Activated CD8-positive, alpha-beta T cell treated with anti-CD3 and anti-CD28 coated beads for 36 hours (primary cell): ENCODE measurements at places on chromosomes 7 and 10. TPM values are rescaled to one million over a fixed set of nuclear protein-coding genes. Genes with fewer than 3 reads are reported as not detected.

The PIP gene
- total RNA-seq, result not detected

The ACTL6B gene
- not detected for total RNA-seq

The MMD2 gene
- not detected for total RNA-seq

The CALY gene
- total RNA-seq, result not detected

The CTBP2 gene
- 0.88 TPM for total RNA-seq

The ZNF727 gene
- total RNA-seq, result not detected

The SAMD9 gene
- 14.6 TPM for total RNA-seq

The ANKRD61 gene
- total RNA-seq, result not detected

The SHTN1 gene
- not detected for total RNA-seq

GRCh38 chr7:29955075-29955792, 34.4 kb downstream of the SCRN1 start:
- DNase-seq, result no peak

GRCh38 chr7:35875292-35875691, 74.4 kb downstream of the SEPTIN7 start:
- DNase-seq, result no peak

- no peak for DNase-seq
Measured at GRCh38 chr10:120609006-120609405, 152.0 kb downstream of the PLPP4 start.

DNA sequence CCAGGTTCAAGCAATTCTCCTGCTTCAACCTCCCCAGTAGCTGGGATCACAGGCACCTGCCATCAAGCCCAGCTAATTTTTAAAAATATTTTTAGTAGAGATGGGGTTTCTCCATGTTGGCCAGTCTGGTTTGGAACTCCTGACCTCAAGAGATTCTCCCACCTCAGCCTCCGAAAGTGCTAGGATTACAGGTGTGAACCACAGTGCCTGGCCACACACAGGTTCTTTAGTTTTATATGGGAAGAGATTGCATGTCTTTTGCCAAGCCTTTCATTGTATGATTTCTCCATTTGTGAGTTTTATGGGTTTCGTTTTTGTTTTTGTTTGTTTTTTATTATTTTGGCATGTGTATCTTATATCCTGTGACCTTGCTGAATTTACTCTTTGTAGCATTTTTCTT, 40.9 kb downstream of the C1GALT1 start:
- peak; percentile 17 for DNase-seq

- no peak for DNase-seq
Measured at GRCh38 chr7:143504215-143504936, 26.7 kb downstream of the TAS2R41 start.

GRCh38 chr7:103803631-103804030, 185.8 kb downstream of the RELN start:
- DNase-seq, result no peak

DNA sequence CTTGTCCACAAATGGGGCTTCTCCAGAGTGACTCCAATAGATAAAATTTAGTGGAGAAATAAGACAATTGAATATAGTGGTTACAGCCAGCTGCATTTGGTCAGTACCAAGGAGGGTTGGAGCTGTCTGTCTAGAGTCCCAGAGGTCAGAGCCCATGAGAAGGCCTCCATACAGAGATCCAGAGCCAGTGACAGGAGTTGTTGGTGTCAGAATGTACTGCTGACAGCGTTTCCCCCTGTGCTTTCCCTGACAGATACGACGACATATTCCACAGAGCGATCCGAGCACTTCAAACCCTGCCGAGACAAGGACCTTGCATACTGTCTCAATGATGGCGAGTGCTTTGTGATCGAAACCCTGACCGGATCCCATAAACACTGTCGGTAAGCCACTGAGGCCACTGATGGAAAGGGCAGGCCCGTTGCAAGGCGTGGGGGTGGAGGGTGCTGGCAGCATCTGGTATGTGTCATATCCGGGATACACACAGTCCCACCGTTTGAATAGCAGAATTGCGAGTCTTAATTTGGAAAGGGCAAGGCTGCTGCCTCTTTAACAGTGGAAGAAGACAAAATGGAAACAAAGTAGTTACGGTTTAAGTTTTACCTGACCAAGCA, 483.6 kb downstream of the NRG3 start:
- DNase-seq, result no peak

DNA sequence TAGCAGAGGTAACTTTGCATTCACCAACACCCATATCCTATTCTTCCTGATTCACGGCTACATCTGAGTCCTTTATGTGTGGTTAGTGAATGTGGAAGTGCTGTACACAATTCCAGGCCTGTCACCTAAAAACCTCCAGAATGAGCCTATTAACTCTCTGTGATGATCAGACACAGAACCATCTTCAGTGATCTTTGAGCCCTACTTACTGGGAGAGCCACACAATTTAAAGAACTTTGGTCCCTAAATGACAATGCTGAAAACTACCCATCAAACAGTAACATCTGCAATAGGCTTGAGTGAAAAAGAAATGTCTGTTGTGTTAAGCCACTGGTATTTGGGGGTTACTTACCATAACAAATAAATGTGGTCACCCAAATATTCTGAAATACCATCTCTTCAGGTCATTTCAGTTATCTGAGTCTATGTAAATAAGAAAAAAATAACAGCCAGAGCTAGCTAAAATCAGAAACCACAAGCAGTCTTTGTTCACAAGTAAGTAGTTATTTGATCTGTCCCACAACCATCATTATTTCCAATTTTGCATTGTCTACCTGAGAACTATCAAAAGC, 145.7 kb downstream of the HGF start:
- no peak for DNase-seq

- DNase-seq, result no peak
Measured at GRCh38 chr10:50384898-50385297, 133.6 kb upstream of the ASAH2 start.

- no peak for DNase-seq
Measured at GRCh38 chr7:19482628-19483027, 226.2 kb downstream of the POLR1F start.

DNA sequence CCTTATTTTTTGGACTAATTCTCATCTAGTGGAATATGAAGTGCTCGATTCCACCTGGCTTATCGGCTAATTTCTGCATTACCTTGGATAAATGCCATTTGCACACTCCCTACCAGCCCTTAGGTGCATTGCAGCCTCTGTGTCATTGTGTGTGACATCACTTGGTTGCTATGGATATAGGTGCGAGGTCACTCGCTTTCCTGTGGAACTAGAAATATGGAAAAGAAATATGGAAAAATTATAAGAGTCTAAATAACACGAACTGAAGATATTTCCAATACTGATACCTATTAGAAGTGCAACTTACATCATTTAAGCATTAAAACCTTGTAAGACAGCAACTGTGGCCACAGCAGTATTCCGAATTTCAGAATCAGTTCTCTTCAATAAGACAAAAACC, 2.0 kb downstream of the YWHAG start:
- DNase-seq, result no peak

- peak; percentile 20 for DNase-seq
Measured at GRCh38 chr7:3300221-3300650, 816 bp upstream of the SDK1 start.

GRCh38 chr7:3244241-3244814, 56.7 kb upstream of the SDK1 start:
- DNase-seq, result no peak

DNA sequence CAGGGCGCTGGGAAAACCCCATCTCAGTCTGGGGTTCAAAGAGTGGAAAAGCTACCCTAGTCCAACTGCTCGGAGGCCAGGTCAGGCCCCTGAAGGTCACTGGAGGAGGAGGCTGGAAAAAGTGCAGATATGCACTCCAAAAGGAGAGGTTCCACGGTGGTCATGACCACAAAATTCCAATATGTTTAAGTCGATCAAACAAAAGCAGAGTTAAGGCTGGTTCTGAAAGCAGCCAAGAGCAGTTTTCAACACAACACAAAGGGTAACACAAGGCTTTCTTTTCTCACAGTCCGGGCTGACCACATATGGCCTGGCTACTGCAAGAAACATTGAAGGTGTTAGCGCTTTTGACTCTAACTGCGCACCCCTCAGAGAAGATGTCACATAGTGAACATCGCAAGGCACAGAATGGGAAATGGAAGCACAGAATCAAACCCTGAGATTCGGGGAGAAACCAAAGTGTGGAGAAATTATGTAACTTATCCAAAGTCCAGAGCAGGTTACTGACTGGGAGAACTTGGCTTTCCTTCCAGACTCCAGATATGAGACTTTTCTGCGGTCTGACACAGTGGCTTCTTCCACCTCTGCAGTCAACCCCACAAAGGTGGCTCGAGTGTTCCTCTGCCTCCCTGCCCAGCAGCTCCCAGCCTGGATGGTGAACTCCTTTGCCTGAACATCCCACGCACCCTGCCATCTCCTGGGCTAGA, 1.3 kb upstream of the GRB10 start:
- no peak for DNase-seq

- no peak for DNase-seq
Measured at GRCh38 chr7:111840528-111840927, 278.2 kb upstream of the IMMP2L start.

- peak; percentile 53 for DNase-seq
Measured at GRCh38 chr10:130301021-130301892, 165.1 kb downstream of the GLRX3 start.

DNA sequence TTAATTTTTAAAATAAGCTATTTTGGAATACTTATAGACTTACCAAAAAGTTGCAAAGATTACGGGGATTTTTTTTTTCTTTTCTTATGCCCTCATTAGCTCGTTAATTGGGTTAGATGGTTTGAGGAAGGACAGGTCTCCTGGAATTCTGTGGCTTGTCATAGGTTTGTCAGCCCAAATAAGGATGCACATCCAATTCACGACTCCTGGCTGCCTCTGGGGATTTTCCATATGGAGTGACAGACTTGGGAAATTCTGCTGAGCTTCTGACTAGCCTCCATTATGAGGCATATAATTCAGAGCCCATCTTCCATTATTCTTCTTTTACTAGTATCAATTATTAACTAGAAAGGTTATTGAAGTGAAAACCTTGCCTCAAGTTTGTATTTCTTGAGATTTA, 102.1 kb downstream of the AUTS2 start:
- DNase-seq, result no peak

GRCh38 chr7:141676618-141677017, 25.3 kb downstream of the DENND11 start:
- no peak for DNase-seq

DNA sequence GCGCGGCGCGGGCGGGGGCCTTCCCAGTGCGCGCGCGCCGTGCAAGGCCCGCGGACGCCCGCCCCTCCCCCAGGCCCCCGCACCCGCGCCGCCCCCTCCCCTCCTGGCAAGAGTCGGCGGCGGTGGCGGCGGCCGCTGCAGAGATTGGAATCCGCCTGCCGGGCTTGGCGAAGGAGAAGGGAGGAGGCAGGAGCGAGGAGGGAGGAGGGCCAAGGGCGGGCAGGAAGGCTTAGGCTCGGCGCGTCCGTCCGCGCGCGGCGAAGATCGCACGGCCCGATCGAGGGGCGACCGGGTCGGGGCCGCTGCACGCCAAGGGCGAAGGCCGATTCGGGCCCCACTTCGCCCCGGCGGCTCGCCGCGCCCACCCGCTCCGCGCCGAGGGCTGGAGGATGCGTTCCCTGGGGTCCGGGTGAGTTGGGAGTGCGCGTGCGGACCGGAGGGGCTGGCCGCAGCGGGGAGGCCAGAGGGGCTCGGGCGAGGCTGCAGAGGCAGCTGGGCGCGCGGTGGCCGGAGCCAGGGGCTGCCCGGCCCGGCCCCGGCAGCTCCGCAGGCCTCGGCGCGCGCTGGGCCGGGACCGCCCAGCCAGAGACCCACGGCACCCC, at the start of gene BMPR1A:
TSS of gene BMPR1A (plus strand) at position 109 of the 602 bp plus-strand sequence. CDS start 119,400 bp downstream, outside the sequence.
- peak; percentile 3 for DNase-seq

GRCh38 chr10:132915411-132915810, 27.0 kb downstream of the CFAP46 start:
- DNase-seq, result no peak

GRCh38 chr7:95723583-95724180, 48.7 kb upstream of the DYNC1I1 start:
- DNase-seq, result peak; percentile 8

DNA sequence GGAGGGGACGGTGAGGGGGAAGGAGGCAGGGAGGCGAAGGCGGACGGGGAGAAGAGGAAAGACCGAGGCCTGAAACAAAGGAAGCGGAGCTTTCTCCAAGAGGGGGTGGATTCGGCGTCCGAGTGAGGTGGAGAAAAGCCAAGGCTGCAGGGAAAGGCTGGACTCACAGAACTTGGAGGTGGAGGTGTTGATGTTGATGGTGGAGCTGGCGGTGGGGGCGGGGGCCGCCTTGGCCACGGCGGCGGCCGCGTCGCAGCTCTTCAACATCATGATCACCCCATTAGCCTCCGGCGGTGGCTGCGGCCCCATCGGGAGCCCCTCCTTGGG, 578 bp downstream of the CACUL1 start:
- peak; percentile 60 for DNase-seq

GRCh38 chr7:41378156-41378555, 324.7 kb downstream of the INHBA start:
- no peak for DNase-seq

DNA sequence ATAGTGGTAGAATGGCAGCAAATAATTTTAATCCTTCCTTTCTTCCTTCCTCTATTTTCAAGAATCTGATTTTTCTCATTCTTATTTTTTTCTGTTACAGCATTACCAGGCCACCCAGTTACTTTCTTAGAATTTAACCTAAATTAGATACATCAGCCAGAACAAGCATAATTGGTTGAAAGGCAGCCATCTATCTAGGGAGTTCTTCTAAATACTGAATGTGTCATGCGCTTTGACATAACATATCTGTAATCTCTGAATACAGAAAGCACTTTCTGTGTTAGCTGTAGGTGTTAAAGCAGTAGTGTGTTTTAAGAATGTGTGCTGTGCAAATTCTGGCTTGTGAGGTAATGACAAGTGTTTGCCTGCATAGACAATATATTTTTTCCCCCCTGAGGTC, 97.3 kb downstream of the BTRC start:
- DNase-seq, result no peak

- DNase-seq, result no peak
Measured at GRCh38 chr7:131638641-131639430, 82.4 kb upstream of the PODXL start.

DNA sequence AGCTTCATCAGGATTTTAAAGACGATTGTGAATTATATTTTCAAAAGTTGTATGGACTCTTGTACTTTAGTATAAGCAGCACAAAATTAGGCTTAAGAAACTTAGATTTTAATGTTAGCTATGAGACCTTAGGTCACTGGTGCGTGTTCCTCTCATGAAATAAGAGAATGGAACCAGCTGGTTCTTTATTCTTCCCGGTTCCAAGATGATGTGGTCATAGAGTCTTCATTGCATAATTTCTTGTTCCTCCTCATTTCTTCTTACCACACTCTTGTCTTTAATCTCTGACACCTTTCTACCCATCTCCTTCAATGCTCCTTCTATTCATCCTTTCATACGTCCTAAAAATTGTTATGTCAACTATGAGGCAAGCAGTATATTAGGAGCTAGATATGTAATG, 437.2 kb downstream of the AUTS2 start:
- DNase-seq, result no peak

- no peak for DNase-seq
Measured at GRCh38 chr10:114513381-114513792, 109.1 kb upstream of the AFAP1L2 start.

DNA sequence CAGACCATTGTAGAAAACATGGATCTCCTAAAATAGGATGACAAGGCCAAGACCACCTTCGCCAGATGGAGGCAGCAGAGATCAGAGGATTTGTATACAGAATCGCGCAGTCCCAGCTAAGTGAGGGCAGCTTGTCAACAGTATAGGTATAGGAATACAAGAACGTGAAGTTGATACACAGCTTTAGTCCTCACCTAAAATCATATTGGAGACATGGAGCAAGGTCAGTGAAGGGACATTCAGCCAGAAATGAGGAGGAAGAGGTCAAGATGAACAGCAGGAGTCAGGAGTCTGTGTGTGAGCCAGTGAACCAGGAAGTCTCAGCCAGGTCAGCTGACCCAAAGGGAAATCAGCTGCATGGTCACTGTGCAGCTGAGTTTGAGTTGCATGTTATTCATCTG, 263.4 kb upstream of the PRKCQ start:
- DNase-seq, result peak; percentile 33
